Mesendoderm (in vitro differentiated cells): ENCODE measurements at places on chromosomes 4 and X.
A peak's percentile ranks its signal among the peaks of the same experiment; 100 is the strongest.

DNA sequence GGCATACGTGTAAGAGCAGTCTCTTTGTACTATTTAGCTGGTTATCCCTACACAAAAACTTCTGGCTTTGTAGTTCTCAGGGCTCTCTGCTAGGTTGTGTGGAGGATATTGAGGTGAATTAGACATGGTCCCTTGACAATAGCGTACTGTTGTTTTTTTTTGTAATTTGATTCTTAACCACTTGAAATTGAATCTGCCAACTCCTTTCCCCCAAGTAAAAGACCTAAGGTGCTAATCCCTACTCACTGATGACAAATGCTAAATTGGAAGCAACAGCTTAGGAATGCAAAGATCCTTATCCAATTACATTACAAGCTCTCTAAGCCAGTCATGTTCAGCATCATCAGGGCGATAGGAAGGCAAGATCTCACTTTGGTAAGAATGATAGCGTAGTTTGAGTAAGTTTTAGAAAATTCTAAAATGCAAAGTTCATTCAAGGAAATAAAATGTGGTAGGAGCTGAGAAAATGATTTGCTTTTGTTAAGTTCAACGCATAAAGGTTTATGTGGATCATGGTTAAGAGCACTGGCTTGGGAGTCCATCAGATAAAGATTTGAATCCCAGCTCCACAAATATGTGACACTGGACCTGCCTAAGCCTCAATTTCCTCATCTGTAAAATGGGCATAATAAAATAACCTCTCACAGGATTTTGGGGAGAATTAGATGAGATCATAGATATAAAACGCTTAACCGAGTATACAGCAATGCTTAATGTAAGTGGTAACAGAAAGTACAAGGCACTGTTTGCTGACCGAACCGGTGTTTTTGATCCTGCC is 39.3 kb downstream of the DOCK11 start:
- DNase-seq: peak; percentile 78

- DNase-seq: peak; percentile 60
Observed at GRCh38 chrX:19673375-19674040, 158.2 kb upstream of the MAP3K15 start.

DNA sequence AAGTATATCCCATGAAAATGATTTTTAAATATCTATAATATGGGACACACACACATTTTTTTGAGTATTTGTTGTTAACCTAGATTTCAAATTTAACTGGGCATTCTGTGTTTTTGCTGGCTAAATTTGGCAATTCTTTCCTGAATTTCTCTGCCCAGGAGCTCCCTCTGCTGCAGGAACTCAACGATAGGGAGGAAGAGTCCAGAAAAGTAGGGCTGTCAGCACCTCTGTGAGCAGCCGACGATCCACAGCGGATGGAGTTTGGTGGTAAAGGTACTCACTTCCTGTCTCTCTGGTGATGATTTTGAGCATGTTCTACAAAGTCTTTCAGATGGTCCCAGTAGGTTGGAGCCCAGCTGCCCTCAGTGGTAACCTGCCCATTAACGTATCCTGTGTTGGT is 23.1 kb upstream of the TMEM184C start:
- DNase-seq: peak; percentile 29

DNA sequence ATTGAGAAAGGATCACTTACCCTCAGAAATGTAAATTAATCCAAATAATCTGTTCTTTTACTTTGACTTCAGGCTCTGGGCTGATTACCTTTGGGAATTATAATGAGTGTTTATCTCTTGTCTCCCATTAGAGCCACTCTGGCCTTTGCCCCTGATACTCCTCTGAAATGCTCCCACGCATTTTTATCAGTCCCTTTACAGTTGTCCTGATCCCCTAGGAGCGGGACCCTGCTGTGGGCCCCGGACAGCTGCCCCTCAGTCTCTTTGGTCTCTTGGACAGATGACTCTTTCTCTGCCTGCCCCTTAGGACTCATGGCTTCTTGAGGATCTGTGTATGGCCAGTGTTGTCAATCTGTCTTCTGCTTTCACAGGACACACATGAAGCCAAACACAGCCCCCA is 1.0 kb upstream of the TRIM75 start:
- no peak for DNase-seq
